ENCODE measurements at places on chromosomes 13 and 19. TPM values are rescaled to one million over a fixed set of nuclear protein-coding genes. Genes with fewer than 3 reads are reported as not detected.

The ANKRD24 gene
- total RNA-seq = 0.39 TPM

The C1QTNF9B gene
- total RNA-seq = 1.5 TPM

DNA sequence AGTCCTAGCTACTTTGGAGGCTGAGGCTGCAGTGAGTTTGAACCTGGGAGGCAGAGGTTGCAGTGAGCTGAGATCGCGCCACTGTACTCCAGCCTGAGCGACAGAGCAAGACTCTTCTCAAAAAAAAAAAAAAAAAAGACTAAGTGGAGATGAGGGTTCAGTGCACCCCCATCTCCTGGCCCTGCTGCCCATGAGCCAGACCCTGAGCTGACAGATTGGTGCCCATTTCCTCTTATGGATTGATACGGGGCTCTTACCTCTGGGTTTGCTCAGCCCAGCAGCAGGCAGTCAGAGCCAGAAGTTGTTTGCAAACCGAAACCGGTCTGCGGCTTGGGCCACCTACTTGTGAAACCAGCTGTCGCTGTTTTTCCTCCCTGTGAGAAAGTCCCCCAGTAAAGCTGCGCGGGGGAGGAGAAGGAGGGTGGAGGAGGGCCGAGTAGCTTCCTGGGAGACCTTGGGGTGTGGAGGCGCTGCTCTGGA is 36.9 kb downstream of the ARRDC2 start:
- peak; percentile 86 for DNase-seq

GRCh38 chr13:48656608-48657007 is 2.9 kb downstream of the CYSLTR2 start:
- no peak for DNase-seq

DNA sequence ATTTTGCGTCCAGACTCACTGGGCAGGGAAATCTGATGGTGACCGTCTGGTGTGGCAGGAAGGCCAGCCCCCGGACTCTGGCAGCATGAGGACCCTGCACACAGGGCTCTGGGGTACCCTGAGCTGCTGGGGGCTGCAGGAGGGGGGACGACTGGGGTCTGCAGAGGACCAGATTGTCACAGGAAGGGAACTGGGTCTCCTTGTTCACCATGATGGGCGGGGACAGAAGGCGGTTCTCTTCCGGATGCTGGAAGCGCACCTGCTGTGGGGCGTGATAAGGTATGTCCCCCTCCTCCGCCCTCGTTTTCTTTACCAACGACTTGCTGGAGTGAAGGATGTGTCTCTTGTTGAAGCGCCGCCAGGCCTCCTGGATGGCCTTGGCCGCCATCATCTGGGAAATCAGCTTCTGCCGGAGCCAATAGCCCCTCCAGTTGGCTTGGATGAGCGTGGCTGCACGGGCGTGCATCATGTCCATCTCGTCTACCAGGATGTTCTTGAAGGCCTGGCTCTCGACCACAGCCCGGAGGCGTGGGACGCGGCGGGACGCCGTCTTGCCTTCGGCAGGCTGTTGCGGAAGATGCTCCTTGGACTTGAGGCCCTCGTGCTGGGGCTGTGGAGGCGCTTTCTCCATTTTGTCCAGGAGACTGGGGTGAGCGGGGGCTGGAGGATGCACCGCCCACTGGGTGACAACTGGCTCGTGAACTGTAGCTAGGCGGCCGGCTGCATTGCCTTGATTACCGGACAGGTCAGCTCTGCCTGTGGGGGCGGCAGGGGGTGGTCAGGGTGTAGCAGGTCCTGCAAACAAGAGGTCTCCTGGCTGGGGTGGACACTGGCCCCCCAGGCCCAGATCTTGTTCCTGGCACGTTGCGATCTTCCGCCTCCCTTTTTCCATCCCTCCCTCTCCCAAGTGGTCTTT is 7.2 kb downstream of the IQCN start:
- no peak for DNase-seq

The PLD3 gene
- 273 TPM for total RNA-seq

DNA sequence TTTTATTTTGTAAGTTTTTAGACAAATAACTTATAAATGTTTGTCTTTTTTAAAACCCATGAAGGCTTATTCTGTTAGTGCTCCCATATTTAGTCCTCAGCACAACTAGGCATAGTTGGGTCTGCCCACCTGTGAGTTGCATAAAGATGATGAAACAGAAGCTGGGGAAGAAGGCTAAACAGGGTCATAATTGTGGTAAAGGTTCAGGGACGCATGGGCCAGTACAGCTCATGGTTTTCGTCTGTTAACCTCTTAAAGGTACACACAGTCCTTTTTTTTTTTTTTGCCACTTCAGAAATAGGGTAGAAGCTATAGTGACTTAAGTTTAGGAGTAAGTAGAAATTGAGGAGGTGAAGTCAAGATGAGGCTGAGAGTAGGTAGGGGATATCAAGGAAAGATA is 58.3 kb downstream of the TM9SF2 start:
- no peak for DNase-seq

The GRIN3B gene
- total RNA-seq = 0.12 TPM

The KLK3 gene
- not detected for total RNA-seq

The MYH14 gene
- 44.5 TPM for total RNA-seq

The B9D2 gene
- total RNA-seq = 3.8 TPM

DNA sequence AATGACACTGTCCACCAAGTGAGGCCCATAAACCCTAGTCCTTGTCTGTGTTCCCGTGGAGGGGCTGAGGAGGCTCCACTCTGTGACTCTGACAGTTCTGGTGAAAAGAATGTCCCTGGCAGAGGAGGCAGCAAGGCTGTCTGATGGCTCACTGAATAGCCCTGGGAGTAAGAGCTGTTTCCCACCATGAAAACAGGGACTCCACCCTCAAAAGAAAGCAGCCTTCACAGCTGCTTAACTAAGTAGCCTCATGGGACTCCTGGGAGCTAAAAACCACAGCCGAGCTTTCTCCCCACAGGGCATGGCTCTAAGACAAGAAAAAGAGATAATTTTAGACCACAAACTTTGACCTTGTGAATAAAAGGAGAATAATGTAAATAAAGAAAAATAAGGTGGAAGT is 135.1 kb upstream of the FRY start:
- peak; percentile 68 for DNase-seq

All from right atrium auricular region (tissue), 2 donors.